ENCODE measurements at places on chromosomes 7 and 10.

- DNase-seq: no peak
Measured at GRCh38 chr7:10815546-10815945, 158.1 kb upstream of the PHF14 start.

DNA sequence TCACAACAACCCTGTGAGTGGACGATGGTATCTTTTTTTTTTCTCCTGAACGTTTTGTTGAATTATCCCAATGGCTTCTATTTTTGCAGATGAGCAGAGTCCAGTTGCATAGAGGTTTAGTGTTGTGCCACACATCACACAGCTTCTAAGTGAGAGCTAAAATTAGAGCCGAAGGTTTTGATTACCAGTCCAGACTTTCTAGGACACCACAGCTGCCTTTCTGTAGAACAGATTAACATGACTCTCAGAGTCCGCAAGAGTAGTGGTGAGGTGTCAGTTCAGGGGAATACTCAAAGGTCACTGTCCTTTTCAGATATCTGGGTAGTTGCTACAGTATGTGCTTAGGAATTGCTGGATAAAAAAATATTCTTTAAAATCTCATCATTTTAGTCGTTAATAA is 13.8 kb downstream of the SGPL1 start:
- no peak for DNase-seq

GRCh38 chr7:81460250-81461045 is 309.4 kb downstream of the HGF start:
- no peak for DNase-seq

GRCh38 chr7:52749880-52750279 is 285.6 kb upstream of the POM121L12 start:
- DNase-seq: no peak

DNA sequence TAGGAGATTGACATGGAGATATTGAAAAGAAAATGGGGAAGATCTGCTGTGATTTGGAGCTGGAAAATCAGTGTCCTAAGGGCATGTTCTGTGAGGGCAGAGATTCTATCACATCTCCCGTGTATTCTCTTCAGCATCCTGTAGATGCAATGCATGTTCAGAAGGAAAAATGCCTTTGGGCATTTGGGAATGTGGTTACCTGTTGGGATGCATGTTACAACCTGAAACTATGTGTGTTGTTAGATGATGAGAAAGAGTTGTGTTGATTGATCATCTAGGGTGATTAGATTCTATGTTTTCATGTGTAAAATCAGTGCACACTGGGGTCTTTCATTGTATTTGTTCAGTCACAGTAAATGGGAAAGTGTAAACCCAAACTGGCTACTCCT is 14.7 kb downstream of the CUZD1 start:
- DNase-seq: no peak

DNA sequence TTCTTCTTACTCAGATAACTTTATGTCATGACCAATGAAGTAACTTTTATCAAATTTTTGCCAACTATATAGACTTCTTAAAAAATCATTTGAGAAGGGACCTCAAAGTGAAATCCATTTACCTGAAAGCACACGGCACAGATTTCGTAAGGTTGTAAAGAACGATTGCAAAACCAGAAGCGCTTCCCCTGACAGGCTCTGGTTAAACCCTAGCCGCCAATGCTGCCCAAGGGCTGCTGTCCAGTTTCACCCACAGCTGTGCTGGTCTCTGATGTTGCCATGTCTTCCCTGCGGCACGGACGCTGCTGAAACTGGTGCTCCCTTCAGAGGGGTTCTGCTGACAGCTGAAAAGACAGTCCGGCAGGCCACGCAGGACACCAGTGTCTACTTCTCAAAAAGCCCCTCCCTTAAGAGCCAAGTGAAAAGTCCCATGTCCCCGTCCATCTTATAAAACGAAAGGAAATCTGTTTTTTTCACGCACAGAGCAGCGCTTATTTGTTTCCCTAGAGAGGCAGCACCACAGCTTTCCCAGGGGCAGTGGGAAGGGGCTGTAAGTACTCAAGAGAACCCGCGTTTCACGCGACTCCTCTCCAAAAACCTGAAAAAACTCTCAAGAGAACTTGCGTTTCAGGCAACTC is 32.5 kb downstream of the GNA12 start:
- DNase-seq: no peak

GRCh38 chr10:23155169-23155568 is 36.9 kb upstream of the PTF1A start:
- DNase-seq: no peak

- DNase-seq: no peak
Measured at GRCh38 chr7:1755783-1756625, 85.9 kb downstream of the ELFN1 start.

DNA sequence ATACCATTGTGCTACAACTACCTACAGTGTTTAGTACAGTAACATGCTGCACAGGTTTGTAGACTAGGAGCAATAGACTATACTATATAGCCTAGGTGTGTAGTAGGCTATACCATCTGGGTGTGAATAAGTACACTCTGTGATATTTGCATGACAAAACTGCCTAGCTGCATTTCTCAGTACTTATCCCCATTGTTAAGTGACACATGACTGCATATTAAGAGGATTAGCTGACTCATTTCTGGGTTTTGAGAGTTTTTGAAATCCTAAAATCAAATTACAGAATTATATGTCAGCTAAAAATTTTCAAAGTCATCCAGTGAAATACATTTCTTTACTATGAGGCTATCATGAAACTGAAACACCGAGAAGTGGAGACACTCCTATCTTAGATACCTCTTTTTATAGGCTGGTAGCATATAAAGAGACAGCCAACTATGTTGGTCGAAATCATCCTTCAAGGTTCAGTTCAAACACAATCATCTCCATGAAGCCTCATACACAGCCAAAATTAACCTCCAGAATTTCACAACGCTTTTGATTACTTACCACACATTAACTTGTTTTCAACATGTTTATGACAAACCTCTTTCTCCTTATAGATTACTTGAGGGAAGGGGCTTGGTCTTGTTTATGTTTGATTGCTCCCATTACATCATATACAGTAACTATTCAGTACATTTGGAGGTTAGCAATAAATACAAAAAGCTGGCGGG is 89.8 kb upstream of the ANK3 start:
- DNase-seq: no peak

DNA sequence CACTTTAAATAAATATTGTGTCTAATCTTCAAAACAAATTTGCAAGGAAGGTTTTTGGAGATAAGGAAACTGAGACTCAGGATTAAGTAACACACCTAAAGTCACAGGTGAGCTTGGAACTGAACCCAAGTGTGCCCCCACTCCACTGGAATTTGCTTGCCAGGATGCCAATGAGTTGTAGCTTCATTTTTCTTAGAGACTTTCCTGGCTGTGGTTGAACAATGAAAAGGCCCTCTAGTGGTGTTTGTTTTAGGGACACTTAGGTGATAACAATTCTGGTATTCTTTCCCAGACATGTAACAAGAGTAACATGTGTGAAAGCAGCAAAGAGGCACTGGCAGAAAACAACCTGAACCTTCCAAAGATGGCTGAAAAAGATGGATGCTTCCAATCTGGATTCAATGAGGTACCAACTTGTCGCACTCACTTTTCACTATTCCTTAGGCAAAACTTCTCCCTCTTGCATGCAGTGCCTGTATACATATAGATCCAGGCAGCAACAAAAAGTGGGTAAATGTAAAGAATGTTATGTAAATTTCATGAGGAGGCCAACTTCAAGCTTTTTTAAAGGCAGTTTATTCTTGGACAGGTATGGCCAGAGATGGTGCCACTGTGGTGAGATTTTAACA is 1.5 kb downstream of the IL6 start:
- DNase-seq: no peak

DNA sequence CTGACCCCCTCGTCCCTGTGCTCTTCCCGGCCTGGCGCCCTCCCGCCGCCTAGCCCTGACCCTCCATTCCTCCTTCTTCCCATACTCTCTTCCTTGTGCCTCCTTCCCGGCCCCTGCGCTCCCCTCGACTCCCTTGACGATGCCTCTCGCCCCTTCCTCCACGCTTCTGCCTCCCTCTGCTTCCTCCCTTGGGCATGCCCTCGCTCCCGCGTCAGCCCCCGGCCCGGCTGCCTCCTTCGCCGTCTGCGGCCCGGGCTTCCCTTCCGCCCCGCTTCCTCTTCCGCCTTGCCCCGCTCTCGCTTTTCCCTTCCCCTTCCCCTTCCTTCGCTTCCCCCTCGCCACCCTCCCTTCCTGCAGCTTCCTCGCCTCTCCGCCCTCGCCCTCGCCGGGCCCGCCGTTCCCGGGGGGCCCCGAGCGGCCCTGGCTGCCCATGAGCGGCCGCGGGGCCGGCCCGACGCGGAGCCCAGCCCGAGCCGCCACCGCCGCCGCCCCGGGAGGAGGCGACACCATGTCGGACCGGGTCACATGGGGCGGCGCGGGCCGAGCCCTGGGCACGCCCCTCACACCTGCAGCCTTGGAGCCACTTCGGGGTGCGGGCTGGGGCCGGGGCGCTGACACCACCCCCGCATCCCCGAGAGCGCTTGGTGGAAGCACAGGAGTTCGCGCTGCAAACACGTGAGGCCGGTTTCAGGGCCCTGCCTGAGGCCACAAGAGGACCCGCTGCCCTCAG is at the start of gene FBXW4:
Gene FBXW4 (minus strand): TSS at position 497 of the 730 bp plus-strand sequence. CDS start 65 bp downstream, at position 432.
- peak; percentile 60 for DNase-seq

GRCh38 chr10:57950442-57950974 is 317.2 kb downstream of the IPMK start:
- no peak for DNase-seq

DNA sequence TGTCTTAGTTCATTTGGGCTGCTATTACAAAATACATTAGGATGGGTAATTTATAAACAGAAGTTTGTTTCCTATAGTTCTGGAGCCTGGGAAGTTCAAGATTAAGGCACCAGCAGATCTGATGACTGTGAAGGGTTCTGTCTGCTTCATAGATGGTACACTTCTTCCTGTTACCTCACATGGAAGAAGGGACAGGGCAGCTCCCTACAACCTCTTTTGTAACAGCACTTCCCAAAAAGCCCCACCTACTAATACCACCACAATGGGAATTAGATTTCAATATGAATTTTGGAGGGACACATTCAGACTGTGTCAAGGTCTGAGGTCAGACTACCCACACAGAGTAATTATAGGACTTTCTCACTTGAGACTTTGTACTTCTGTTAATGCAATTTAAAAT is 260.3 kb downstream of the ARHGAP12 start:
- no peak for DNase-seq

GRCh38 chr10:110788620-110789385 is 82.9 kb upstream of the PDCD4 start:
- DNase-seq: no peak

DNA sequence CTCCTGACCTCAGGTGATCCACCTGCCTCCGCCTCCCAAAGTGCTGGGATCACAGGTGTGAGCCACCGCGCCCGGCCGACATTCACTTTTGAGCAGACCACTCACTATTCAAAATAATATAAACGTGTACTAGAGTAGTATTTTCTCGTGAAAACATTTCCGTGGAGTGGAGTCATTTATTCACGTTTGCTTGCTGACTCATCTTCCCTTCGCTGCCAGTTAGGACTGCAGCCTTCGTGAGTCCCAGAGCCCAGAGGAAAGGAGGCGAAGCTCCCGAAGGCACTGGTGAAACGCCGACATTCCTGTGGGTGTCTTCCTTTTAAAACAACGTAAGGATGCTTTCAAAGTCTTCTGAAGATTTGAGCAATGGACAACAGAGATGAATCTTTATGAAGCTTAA is 10.9 kb upstream of the INPP5A start:
- DNase-seq: no peak

GRCh38 chr10:125107166-125107949 is 53.0 kb downstream of the CTBP2 start:
- no peak for DNase-seq

GRCh38 chr7:54757711-54758110 is 1.3 kb downstream of the SEC61G start:
- DNase-seq: no peak

DNA sequence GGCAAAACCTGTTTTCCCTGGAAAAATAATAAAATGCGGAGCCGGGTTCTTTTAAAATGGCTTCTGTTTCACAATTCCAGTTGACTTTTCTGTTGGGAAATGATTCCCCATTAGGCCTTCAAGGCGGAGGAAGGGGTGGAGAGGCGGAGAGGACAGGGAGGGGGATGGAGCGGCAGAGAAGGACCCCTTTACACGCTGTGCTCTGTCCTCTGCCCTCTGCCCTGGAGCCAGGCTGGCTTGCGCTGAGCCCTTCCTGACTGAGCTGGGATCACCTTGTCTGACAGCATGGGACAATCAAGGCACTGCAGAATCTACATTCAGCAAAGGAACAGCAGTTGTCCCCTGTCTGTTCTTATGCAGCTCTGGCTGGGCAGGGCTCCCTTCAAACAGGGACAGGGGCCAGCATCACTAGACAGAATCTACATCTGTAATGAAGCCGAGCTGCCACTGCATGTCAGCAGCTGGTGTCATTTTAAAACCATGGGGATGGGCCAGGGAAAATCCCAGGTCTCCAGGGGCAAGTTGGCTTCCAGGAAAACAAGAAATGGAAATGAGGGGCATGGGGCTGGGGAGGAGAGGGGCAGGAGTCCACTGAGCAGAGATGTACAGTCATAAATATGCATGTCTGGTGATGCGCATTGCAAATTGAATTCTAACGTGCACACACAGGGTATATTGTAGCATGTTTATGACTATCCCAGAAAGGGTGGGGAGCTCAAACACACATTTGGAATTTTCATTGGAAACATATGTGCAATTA is 120.0 kb downstream of the MKX start:
- no peak for DNase-seq

DNA sequence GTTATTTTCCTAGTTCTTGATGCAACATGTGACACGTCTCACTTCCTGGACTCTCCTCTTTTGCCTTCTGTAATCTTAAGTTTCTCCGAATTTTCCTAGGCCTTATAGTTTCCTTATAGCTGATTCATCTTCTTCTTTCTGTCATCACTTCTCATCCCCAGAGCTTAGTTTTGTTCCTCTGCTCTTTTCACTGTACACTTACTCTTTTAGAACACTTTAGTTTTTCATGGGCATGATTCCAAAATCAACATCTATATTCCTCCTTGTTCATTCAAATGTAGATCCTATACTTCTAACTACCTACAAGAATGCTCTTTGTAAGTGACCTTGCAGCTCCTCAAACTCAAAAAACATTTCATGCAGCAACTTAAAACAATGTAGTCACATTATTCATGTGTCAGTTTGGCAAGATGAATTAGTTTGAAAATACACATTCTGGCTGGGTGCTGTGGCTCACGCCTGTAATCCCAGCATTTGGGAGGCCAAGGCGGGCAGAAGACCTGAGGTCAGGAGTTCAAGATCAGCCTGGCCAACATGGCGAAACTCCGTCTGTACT is 13.1 kb upstream of the SLC26A3 start:
- no peak for DNase-seq

- DNase-seq: no peak
Measured at GRCh38 chr7:105820363-105821066, 55.9 kb downstream of the ATXN7L1 start.

All from activated T-cell treated with anti-CD3 and anti-CD28 coated beads for 1 hour (primary cell).